Right cardiac atrium (tissue), 5 donors: ENCODE measurements at places on chromosomes 12 and 14.

GRCh38 chr12:102344691-102345090 is 135.7 kb downstream of the IGF1 start:
- no peak for DNase-seq

GRCh38 chr12:79983986-79984620 is 49.2 kb upstream of the PPP1R12A start:
- no peak for DNase-seq

GRCh38 chr12:26265606-26266005 is 70.2 kb downstream of the SSPN start:
- no peak for DNase-seq

- DNase-seq, result no peak
Observed at GRCh38 chr12:95318071-95318545, 100.5 kb downstream of the VEZT start.

DNA sequence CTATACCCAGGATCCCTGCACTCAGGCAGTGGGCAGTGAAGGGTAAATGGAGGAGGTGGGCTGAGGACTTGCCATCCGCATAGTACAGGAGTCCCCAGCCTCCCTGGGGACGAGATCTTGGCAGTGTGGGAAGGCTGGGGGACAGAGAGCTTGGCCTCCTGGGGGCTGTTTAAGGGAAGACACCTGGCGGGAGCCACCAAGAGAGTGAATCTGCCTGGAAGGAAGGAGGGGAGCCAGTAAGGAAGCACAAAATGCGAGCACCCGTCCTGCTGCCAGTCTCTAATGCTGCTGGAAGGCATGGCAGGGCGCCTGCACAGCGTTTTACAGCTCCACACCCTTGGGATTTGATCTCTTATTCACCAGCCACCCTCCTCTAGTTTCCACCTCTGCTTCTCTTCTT is 7.4 kb upstream of the KRT2 start:
- no peak for DNase-seq
